Stimulated activated CD4-positive, alpha-beta T cell treated with anti-CD3 and anti-CD28 coated beads, Interleukin-12 subunit alpha, Interleukin-12 subunit beta, amount 100 ng/mL, for 24 hours (primary cell): ENCODE measurements at places on chromosomes 7 and 10.

GRCh38 chr10:100725869-100726426 is 19.4 kb upstream of the PAX2 start:
- DNase-seq: no peak

GRCh38 chr7:47047384-47047783 is 534.5 kb downstream of the TNS3 start:
- no peak for DNase-seq

GRCh38 chr10:78365694-78366093 is 332.0 kb downstream of the RPS24 start:
- DNase-seq: no peak

GRCh38 chr10:101558204-101558603 is 29.9 kb downstream of the POLL start:
- DNase-seq: no peak

DNA sequence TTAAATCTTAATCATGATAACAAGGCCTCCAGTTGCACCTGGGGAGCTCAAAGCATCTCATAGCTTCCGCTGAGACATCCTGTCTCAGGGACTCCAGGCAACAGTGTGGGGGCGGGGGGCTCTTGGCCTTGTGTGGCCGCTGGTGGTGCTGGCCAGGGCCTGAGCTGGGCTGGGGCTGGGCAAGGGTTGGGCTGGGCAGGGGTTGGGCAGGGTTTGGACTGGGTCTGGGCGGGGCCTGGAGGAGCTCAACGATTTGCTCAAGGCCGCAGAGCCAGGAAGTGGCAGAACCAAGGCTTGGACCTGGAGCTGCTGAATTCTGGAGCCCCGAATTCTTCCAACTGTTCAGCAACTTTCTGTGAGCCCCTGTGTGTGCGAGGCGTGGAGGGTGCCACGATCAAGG is 37.9 kb upstream of the PSMG3 start:
- no peak for DNase-seq

GRCh38 chr10:119677904-119678755 is 26.9 kb downstream of the BAG3 start:
- no peak for DNase-seq

GRCh38 chr7:43204081-43204480 is 91.6 kb downstream of the HECW1 start:
- no peak for DNase-seq

DNA sequence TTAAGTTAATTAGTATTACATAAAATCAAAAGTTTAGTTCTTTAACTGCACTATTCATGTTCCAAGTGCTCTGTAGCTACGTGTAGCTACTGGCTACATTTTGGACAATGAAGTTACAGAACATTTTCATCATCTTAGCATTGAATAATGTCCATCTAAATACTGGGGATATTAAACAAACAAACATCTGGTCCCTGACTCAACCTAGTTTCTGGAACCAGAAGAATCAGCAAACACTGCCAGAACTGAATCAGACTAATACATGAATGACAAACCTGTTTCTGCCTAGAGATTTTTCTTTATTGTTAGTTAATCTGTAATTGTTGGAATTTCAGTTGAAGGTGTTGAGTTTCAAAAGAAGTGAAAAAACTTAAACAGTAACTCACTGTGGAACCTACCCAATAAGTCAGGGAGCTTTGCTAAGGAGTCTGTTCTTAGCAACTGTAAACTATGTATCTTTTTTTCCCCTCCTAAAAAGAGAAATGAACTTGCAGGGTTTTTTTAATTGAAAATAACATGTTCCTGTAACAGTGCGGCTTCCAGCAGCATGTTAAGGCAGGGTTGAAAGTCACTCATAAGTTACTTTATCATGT is 58.3 kb downstream of the CDK13 start:
- DNase-seq: no peak

DNA sequence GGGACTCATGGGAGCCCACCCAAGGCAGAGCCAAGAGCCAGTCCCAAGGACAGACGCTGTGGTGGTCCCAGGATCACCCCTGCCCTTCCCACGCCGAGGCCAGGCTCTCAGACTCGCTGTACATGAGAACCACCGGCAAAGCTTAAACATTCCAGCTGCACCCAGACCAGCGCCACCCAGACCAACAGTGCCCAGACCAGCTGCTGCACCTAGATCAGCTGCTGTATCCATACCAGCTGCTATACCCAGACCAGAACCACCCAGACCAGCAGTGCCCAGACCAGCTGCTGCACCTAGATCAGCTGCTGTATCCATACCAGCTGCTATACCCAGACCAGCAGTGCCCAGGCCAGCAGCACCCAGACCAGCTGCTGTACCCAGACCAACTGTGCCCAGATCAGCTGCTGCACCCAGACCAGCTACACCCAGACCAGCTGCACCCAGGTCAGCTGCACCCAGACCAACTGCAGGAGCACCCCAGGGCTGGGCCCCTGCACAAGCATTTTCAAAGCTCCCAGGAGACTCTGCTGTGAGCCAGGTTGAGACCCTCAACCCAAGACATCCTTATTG is 47.9 kb upstream of the CNPY1 start:
- no peak for DNase-seq

- no peak for DNase-seq
These were observed 105.9 kb downstream of the ANKRD7 start for GRCh38 chr7:118330388-118330787.

DNA sequence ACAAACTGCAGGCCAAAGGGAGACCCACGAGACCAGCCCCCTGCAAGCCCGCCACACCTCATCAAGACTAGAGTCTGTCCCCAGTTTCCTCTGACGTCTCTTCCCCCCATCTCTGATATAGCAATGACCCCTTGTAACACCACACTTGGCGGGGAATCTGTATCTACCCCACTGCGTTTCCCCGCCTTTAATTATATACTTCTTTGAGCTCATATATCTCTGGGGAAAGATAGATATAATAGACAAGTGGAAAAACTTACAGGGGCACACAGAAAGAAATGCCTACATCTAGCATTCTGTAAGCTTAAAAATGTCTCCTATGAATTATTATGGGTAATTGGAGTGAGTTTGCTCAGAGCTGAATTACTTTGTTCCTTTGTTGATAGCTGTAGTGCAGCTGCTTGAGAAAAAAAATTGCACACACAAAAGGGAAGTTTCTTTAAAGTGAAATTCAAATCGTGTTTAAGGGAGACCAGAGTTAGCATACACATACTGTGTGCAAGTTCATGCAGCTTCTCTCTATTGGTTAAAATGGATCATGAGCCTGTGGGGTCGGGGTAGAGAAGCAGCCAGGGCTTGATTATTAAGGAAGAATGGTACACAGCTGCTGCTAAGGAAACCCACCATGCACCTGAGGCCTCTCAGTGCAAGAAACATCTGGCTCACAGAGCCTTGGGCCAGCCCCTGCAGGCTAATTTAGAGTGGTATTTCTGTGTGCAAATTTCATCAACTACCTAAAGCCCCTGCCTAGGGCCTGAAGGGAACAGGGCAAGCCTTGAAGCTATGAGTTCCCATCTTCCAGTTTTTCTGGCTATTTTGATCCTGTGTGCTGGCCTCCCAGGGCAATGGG is 32.5 kb downstream of the CDCA7L start:
- DNase-seq: no peak

GRCh38 chr7:95209276-95209675 is 115.1 kb downstream of the PON1 start:
- DNase-seq: no peak

- DNase-seq: no peak
These were observed 58.6 kb downstream of the ZMIZ1 start for GRCh38 chr10:79127151-79127961.

DNA sequence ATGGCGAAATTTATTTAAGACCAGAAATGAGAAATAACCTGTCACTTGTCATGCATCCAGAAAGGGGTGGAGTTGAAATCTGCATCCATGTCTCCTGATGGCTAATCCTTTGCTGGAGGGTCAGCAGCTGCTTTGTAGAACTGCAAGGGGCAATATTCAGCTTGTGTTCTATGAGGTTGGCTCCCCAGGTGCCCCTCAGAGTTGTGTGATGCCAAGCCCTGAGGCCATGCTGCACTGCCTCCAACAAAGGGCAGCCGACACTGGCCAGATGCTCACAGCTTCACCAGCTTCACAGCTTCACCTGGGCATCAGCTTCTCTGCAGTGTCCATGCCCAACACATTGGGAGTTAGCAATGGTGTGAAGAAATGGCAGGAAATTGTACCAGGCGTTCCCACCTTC is 64.0 kb upstream of the TMEM72 start:
- DNase-seq: no peak

DNA sequence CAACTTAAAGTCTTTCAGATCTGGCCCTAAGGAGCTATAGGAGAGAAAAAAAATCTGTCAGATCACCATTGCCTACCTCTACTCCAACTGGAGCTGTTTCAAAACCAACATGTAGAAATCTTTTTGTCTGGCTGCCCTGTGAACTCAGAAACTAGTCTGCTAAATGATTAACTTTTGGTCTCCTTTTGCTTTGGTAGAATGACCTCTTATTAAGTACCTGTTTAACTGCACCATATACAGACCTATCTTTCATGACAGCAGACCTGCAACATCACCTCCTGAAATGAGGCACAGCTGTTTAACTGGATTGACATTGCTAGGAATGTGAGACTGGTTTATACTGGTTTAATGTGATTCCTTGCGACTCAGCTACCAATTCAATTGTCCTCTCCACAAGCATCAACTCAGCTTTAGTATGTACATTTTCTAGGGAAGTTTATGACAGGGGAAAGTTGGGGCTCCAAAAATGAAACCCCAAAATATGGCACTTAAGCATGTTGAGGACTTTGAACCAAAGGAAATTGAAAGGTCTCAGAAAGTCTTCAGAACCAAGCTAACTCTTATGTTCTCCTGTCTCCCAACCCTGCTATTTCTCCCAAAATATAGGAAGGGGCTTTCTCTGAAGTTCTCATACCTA is 1.8 kb downstream of the CYP3A43 start:
- DNase-seq: no peak

DNA sequence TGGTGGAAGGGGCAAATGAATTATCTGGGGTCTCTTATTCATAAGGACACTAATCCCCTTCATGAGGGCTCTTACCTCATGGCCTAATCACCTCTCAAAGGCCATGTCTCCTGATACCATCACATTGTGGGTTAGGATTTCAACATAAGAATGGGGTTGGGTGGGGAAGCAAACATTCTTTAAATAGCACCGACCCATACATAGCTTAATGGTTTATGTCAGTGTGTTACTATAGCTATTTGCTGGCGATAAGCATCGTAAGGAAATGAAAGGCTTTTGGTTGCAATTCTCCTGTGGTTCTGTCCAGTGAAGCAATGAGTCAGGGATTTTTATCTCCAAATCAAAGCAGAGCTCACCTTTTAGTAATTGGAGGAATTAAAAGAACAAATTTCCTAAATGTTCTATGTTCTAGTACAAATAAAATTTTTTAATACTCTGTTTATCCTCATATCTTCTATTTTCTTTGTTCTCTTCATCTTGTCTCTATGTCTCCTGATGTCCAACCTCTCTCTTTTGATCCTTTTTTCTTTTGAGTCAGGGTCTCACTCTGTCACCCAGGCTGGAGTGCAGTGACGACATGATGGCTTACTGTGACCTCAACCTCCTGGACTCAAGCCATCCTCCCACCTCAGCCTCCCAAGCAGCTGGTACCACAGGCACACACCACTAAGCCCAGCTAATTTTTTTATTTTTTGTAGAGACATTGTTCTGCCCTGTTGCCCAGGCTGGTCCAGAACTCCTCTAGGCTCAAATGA is 57.0 kb upstream of the GLCCI1 start:
- no peak for DNase-seq

GRCh38 chr10:7409732-7410168 is 1.1 kb downstream of the SFMBT2 start:
- no peak for DNase-seq

DNA sequence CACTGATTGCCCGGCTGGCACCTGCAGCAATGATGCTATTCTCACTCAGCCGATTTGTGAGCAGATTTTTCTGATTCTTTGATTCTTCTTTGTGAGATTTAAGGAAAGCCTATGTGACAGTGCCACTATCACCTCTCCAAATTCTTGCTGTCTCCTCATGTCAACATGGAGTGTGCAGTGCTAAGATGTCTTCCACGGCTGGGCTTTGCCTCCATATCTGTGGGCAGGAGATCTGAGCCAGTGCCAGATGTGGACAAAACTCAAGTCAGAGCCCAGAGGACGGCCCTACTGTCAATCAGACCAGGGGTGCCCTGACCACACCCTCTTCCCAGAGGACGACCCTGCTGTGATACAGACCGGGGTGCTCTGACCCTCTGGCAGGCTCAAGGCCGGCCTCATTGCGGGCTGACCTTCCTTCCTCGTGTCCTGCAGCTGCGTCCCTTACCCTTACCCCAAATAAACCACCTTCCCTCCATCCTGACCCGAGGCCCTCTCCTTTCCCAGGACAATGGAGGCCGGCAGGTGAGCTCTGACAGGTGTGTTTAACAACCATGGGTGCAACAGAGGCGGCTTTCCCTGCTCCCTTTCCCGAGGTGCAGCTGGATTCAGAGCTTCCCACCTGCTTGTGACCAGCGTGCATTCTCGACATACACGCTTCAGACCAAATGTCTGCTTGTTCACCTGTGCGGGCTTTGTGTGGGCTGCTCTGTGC is 221.4 kb downstream of the ADARB2 start:
- DNase-seq: no peak
